ENCODE measurements at places on chromosomes 3 and 15.
A peak's percentile ranks its signal among the peaks of the same experiment; 100 is the strongest.

DNA sequence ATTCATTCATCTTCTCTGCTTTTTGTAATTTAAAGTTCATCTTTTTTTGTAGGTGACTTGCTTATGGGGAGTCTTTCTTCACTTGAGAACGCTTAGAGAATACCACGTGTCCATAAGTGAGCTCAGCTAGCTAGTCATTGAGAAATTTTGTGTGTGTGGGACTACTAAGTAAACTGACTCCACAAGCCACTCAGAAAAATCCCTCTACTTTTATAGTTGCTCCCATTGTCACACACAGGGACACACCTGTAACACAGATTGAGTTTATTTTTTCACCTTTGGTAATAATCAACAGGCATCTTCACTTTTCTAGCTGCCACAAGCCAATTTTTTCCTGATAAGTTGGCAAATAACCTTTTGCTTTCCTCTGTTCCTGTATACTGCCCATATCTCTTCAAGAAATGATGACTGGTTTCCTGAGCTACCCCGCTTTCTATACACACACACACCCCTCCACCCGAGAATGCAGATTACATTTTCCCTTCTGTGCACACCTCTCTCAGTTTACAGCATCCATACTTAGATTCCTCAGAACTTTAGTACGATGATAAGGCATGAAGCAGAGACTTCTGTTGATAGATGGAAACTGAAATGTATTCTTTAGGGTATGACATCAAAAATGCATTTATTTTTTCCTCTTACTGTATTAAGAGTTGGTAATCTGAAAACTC, 4.6 kb downstream of the TSC22D2 start:
- peak; percentile 45 for DNase-seq

- no peak for DNase-seq
Measured at GRCh38 chr3:73480187-73480672, 144.5 kb downstream of the PDZRN3 start.

- DNase-seq = no peak
Measured at GRCh38 chr3:69082805-69083204, 1.9 kb upstream of the ARL6IP5 start.

- no peak for DNase-seq
Measured at GRCh38 chr3:195236801-195237570, 34.0 kb downstream of the XXYLT1 start.

- no peak for DNase-seq
Measured at GRCh38 chr15:73323374-73323955, 45.3 kb downstream of the HCN4 start.

GRCh38 chr15:69456208-69457166, 3.9 kb downstream of the RPLP1 start:
- DNase-seq = no peak

DNA sequence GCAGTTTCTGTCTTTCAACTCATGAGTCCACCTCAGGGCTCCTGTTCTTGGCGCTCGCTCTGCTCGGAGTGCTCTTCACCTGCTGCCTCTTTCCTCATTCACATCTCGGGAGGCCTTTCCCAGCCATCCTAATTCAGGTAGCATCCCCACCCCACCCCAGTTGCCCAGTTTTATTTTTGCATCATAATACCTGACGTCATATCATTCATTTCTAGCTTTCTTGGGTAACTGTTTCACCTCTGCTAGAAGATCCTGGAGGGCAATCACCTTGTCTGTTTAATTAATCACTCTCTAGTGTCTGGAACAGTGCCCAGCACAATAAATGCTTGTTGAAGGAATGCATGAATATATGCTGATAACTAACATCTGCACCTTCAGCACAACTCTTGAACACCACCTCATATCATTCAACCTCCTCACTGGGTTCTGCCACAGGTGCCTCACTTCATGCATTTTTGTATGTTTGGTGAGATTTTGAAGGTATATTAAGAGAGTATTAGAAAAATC, 7.6 kb downstream of the NUSAP1 start:
- no peak for DNase-seq

GRCh38 chr3:130379274-130379673, 33.8 kb downstream of the COL6A5 start:
- DNase-seq = no peak

DNA sequence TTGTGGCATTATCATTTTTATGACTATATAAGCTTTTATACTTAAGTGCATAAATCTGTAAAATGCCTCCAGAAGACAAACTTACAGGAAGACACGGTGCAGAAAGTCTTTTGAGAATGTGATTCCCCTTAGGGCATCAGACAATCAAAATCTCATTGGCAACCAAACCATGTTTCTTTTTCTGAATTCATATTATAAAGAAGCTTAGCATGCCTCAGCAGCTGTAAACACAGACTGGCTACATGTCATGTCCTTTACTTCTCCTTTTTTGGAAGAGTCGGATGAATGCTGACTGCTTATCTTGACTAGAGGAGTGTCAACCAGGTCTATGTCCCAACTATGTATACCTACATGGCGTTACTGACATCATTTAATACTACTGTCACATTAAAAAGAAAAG, 150.1 kb downstream of the PLD1 start:
- no peak for DNase-seq

DNA sequence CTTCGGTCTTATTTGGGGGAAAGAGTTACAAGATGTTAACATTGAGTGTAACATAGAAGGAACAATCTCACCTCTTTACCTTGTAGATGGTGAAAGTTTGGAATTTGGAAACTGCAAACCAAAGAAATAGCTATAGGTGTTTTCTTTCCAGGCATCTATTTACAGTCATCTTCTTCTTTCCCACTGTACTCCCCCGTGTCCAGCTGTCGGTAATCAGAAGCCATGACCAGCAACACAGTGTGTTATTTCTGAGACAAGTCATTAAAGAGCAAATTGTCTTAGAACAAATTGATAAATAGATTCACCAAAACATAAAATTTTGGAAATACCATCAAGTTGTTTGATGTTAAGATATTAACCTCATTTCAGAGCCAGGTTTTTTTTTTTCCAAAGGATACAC, 590.5 kb upstream of the NAALADL2 start:
- no peak for DNase-seq

DNA sequence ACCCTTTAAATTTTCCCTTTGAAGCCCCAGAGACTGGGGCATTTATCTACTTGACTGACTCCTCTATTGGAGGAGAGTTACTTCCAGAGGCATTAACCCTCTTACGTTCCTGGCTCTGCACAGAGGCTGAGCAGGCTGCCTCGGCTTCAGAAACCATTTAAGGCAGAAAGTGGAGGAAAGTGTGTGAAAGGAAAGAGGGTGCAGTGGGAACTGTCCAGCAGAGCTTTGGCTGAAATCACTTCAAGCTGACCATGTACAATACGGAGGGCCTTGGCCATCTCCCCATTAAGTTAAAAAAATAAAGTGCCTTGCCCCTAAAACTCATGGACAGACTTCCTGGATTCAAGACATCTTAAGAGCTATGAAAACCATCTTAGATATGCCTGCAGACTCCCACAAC, 238.7 kb downstream of the SV2B start:
- DNase-seq = peak; percentile 56

- DNase-seq = no peak
Measured at GRCh38 chr15:69529961-69530633, 77.5 kb downstream of the RPLP1 start.

GRCh38 chr15:100192097-100193080, 149.4 kb downstream of the ADAMTS17 start:
- peak; percentile 22 for DNase-seq

DNA sequence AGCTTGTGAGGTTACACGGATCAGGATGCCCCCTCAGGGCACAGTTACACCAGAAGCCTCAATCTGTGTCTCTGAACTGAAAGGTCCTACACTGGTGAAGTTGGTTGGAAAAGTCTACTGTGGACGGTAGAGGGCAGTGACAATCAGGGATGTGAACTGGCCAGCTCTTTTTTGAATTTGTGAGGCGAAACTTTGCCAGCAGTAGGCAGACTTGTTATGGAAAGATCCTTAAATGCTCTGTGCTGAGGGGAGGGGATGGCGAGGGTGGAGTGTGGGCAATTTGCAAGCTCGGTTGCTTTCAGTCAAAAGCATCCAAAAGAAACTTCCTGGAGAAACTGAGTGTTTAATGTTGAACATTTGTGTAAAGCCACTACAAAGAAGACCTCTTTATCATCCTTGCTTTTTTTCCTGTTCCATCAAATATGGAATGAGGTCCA, 127.4 kb upstream of the ABHD17C start:
- DNase-seq = peak; percentile 75

GRCh38 chr3:195853996-195854395, 42.3 kb upstream of the MUC4 start:
- DNase-seq = no peak

- no peak for DNase-seq
Measured at GRCh38 chr3:58840949-58841348, 174.4 kb upstream of the FAM3D start.

DNA sequence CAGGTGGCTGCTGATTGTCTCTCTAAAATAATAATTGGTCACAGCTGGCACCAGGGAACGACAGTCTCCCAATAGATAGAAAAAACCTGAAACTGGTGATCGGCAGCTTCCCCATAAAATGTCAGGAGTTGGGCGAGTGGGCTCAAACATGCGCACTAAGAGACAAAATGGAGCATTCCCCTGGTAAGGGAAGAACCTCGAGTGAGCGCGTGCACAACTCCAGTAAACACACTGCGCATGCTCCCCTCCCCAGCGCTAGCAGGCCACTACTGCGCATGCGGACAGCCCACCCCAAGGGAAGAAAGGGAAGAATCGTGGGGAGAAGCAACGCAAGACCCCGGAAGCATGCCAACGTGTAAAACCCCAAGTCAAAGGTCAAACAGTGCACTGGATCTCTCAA, 7.7 kb upstream of the STARD5 start:
- no peak for DNase-seq

DNA sequence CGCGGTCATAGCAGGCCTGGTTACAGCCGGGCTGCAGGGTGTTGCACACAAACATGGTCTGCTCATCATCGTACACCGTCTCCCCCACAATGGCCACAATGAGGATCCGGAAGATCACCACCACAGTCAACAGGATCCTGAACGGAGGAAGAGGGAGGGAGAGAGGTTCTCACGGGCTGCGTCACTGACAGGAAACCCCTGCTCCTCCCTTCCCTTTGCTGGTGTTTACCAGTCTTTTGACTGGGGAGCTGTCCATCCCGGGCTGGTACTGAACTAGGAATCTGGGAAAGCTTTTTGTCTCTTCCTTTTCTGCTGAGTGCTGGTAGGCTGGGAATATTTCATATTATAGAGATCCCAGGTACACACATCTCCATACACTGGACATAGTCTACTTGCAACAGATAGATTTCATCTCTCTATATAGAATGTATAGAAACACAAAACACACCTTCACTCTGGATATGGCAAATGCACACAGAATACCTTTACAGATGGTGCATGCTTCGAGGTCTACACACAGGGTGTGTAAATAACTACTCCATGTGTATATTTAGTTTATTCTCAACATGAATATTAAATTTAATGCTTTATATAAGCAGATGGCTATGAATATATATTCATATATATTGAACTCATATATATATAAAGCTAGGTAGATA, 1.4 kb downstream of the GJD2 start:
- peak; percentile 22 for DNase-seq

DNA sequence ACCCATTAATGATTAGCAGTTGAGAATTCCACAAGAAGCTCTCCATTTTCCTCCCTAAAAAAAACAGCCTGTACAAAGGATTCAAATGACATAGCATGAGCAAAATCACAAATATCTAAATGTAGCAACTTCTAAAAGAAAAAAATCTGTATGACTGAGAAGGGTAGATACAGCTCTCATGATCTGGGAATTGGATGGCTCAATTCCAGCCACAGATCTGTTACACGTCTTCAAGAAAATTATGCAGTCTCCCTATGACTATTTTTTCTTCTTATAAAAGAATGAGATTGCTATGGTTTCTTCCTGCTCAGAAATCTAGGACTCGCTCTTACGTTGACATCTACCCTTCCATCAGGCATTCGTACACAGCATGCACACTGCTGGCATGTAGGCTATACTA, 71.5 kb downstream of the PLCH1 start:
- DNase-seq = no peak

- DNase-seq = no peak
Measured at GRCh38 chr15:55998478-55998877, 5.1 kb upstream of the NEDD4 start.

- DNase-seq = no peak
Measured at GRCh38 chr3:168216851-168217250, 121.1 kb upstream of the GOLIM4 start.

DNA sequence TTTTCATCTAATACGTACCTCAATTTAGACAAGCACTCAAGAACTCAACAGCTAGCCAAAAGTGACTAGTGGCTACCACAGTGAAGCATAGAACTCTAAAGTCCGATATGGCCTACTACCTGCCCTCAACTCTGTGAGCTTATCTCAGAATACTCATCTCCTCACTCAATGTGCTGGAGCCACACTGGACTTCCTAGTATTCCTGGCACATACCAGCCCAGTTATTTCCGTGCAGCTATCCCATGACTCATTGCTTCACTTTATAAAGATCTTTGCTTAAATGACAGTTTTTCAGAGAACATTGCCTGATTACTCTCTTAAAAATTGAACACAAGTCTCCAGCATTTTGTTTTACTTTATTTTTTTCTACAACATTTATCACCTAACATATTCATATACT, 524.7 kb downstream of the PYDC2 start:
- no peak for DNase-seq

- no peak for DNase-seq
Measured at GRCh38 chr3:112778353-112778948, 68.2 kb downstream of the CD200R1L start.

GRCh38 chr15:51121118-51121517, 26.4 kb upstream of the TNFAIP8L3 start:
- DNase-seq = no peak

- no peak for DNase-seq
Measured at GRCh38 chr3:109178708-109179107, 42.2 kb downstream of the C3orf85 start.

- DNase-seq = no peak
Measured at GRCh38 chr3:126527455-126528211, 3.7 kb downstream of the CHST13 start.

DNA sequence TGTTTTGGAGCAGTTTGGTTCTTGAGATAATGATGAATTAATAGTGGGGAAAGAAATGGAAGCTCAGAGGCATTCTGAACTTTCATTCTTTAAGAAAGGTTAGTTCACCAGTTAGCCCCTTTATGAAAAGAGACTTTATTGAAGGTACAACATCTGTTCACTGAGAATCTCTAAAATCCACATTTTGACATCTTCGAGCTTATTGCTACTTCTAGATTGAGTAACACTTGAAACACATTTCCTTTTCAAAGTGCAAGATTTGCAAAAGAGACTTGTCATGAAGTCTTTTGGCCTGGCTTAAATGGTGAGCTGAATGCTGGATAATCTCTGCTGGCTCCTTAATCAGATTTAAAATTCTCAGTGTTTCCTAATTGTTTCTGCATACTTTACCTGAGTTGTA, 42.3 kb downstream of the RAB8B start:
- DNase-seq = no peak

GRCh38 chr3:123278446-123278845, 76.7 kb downstream of the SEC22A start:
- DNase-seq = no peak

- DNase-seq = peak; percentile 41
Measured at GRCh38 chr15:63449731-63450130, 54.7 kb upstream of the USP3 start.

GRCh38 chr3:64199932-64200331, 25.3 kb downstream of the PRICKLE2 start:
- no peak for DNase-seq

- DNase-seq = no peak
Measured at GRCh38 chr3:49703443-49703927, 14.1 kb downstream of the RNF123 start.
